ENCODE measurements at places on chromosomes 11 and 22.

DNA sequence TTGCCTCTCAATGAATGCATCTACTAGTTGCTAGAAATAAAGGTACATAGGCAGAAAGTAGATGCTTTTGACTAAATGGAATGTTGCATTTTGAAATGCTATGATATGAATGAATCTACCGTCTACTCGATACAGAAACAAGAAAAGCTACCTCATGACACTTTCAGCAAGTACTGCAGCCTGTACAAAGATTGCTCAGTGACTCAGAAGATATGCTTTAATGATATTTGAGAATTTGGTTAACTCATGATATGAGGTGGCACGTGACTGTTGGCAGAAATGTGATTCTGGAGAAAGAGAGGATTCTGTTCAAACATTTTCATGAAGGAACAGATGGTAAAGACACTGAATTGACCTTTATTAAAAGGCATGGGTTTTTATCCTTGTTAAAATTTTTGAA lies 76.0 kb downstream of the HSD17B12 start:
- no peak for DNase-seq

DNA sequence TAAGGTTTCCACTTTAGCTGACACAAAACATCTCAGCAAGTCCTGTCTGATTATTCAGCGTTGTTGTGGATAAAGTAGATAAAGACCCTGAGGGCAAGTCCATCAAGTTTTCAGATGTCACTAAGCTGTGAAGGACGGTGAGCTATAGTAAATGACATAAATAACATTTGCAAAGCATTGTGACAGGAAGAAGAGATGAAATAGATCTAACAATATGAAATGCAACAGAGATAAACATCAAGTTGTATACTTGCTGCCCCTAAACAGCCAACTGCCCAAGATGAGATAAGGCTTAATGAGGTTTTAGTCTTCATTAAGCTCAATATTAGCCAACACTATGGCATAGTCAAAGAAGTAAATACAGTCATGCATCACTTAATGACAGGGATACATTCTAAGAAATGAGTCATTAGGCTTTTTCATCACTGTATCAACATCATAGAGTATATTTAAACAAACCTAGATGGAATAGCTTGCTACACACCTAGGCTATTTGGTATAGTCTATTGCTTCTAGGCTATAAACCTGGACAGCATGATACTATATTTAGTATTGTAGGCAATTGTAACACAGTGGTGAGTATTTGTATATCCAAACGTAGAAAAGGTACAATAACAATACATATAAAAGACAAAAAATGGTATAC lies 625.1 kb upstream of the ANO5 start:
- no peak for DNase-seq

DNA sequence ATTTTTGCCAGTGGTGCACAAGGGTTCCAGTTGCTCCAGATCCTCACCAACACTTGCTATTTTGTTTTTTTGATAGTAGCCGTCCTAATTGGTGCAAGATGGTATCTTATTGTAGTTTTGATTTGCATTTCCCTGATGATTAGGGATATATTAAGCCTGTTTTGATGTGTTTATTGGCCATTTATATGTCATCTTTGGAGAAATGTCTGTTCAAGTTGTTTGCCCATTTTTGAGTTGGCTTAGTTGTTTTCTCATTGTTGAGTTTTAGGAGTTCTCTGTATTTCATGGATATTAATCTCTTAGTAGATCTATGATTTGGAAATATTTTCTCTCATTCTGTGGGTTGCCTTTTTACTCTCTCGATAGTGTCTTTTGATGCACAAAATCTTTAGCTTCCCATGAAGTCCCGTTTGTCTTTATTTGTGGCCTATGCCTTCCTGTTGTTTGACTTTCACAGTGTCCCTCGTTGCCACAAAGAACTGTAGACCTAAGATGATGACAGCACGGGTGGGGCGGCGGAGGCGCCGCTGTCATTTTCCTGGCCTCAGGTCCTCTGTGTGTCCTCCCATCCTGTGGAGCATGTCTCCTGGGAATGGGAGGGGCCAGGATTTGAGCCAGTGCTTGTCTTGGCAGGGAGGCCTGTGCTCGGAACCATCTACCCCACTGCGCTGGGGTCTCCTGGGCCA lies 33.5 kb downstream of the LRP5 start:
- DNase-seq, result no peak

GRCh38 chr22:37333724-37334460 lies 51.6 kb downstream of the CYTH4 start:
- DNase-seq, result no peak

DNA sequence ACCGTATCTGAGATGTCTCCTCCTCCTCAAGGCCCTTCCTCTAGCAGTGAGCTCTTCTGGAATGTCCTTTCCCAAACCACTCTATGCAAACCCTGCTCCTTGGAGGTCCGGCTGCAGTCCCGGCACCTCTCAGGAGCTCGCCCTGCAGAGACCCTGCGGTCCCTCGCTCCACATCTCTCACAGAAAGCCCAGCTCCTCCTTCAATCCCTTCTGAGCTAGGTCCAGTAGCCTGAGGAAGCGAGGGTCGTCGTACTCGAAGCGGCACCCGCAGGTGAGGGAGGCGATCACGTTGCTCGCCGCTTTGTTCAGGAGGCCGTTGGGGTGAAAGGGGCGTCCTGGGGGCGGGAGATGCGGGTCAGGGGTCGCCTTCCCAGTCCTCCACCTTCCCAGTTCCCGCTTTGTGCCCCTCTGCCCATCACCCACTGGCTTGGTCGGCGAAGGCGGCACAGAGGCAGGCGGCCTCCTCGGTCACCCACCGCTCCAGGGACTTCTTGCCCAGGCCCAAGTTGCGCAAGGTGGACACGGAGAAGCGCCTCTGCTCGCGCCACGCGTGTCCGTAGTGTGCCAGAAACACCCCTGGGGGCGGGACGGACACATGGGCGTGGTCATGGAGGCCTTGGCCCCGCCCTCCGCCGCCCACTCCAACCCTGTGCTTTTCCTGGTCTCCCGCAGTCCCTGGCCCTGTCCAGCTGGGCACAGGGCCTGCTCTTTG lies 21.5 kb upstream of the CYP2D6 start:
- no peak for DNase-seq

GRCh38 chr11:65428578-65429067 lies 6.0 kb downstream of the NEAT1 start:
- DNase-seq, result no peak

GRCh38 chr22:46390105-46390651 lies 54.7 kb downstream of the TRMU start:
- DNase-seq, result no peak

- no peak for DNase-seq
These were observed 144.9 kb downstream of the MAML2 start for GRCh38 chr11:96197801-96198701.

DNA sequence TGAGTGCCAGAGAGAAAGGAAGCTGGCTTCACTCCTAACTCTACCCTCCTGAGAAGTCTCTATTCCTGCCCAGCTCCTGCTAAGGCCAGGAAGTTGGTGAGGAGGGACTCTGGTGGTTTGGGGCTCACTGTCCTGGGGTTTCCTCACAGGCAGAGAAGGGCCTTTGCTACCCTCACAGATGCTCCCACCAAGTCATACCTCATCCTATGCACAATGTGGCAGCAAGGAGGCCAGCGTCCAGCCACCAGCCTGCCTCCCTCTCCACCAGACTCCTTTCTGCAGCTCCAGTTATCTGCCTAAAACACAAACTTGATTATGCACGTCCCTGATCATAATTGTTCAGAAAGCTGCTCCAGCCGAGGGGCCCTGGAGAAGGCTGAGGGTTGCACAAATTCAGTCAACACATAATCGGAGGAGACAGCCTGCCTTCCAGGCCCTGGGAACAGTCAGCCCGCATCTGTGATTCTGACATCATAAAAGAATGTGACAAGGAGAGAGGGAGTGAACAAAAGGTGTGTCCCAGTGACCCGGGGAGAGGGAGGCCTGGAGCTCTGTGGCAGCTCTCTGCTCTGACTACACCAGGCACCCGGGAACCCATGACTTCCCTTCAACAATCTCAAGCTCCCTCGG lies 28.8 kb downstream of the DKK3 start:
- DNase-seq, result peak; percentile 37

DNA sequence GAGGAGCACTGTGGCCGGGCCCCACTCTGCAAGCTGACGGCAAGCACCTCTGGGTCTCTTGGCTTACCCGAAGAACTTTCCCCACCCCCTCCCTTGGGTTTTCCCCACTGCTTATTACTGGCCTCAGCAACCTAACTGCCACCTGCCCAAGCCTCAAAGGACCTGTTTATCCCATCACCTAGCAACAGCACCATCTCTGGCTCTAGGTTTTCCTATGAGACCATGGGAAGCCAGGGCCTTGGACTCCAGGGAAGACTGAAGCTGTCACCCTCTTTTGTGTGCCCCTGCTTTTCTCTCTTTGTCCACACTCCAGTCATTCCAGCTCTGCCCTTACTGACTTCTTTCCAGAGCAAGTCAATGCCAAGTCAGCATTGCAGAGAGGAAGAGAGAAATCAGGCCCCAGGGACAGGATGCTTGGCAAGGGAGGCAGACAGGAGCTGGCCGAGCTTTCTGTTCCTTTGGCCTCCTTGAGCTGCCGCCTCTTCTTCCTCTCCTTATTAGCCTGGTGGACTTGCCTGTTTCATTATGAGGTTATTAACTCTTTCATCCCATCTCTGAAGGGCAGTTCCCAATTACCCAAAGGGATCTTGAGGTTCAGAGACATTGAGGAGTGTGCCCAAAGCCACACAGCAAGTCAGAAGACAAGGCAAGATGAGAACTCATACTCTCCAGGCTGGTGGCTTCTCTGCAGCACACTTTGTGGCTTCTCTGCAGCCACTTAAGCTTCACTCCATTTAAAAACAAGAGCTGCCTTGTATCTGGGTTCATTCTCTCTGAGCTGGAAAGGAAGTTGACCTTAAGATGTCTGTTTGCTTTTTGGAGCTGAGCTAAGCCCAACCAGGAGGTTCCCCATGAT lies at the start of gene SMIM35:
Gene SMIM35, minus strand, starts transcription at position 51 of the 856 bp plus-strand sequence. CDS start 206 bp downstream, outside the sequence.
- no peak for DNase-seq

GRCh38 chr11:114448749-114449482 lies 9.6 kb downstream of the REXO2 start:
- DNase-seq, result no peak

DNA sequence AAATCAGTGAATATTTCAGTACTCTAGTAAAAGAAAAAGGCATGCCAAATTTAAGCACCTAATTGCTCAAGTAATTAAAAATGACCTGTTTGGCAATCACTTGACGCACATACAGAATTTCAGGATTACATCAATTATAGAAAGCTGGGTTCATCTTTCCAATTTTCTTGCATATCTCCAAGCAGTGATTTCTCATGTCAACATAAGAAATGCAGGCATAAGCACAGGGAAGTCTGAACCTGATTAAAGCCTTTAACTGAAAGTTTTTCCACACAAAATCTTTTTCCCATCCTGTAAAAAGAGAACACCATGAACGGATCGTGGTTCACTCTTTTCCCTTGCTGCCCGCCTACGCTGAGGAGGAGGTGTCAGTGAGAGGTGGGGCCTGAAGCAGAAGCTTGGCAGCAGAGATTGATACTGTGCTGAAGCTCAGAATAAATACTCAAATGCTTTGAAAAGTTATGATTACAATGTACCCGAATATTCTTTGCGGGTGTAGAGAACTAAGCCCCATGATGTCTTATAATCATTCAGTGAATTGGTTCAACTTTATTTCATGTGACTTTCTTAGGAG lies 704.1 kb upstream of the CCDC90B start:
- DNase-seq, result no peak

DNA sequence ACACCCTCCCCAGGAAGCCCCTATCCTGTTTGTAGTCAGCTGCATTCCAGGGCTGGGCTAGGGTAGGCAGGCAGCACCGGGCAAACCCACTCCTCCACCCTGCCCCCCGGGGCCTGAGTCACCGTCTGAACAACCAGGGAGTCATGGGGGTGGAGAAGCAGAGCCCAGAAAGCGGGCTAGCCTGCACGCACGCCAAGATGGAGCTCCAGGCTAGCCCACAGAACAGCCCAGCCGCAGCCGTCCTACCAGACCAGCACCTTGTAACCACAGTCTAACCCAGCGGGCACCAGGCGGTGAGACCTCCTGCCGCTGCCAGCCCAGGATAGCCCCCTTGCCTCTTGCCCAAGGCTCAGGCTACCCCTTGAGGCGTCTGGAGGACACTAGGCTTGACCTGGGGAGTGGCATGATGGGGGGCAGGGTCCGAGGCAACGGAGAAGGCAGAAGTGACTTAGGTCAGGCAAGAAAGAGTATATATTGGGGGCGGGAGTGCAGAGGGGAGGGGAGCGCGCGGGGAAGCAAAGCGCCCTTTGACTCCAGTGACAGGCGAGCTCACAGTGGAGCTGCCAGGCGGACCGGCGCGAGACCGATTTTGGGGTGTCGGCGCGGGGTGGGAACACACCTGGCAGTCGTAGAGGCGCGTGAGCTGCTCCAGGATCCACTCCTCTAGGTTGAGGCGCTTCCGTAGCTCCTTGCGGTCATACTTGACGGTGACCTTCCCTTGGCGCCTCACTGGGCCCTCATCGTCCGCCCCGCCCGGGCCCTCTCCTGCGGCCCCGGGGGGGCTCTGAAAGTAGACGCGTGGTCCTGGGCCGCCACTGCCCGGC lies 734 bp downstream of the PPP1R14B start:
- DNase-seq, result peak; percentile 91

- no peak for DNase-seq
These were observed 77.7 kb downstream of the MORC2 start for GRCh38 chr22:30890686-30891442.

DNA sequence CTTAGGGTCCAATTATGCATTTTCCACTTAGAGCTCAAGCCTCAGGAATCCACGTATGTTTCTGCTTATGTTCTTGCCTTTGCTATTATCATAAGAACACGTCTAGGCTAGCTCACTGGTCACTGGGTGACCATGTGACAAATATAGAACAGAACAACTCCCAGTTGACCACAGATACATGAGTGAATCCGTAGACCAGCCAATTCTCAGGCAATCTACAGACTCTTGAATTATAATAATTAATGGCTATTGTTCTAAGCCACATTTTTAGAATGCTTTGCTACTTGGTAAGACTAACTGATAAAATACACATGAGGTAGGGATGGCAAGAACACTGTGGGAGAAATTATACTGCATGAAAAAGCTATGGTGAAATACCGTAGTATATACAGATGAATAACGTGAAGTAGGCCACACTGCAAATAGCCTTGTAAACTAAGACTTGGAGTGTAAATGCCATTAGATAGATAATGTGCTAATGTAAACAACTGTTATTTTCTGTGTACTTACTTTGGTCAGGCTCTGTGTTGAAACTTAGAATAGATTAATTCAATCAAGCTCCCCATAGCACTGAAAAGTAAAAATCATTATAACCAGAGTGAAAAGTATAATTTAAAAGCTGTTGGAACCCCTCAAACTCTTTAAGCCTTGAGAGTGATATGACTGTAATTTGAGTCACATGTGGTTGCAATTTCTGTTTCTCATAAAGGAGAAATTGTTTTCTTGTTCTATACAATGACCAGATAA lies 366.2 kb upstream of the CCDC179 start:
- DNase-seq, result no peak

DNA sequence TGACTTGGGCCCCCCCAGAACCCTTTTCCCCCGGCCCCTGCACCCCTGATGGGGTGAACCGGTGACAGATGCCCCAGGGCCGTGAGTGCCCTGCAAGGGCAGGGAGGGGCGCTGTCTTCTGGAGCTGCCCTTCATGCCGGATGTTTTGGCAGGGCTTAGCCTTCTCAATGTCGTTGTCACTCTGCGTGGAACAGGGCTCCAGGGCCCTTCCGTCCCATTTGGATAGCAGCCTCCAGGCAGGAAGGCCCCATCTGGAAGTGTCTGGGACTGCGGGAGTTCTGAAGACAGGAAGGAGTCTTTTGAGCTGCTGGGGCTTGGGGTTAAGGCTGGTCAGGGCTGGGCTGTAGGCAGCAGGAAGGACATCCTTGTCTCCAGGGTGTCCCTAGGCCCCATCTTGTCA lies 4.6 kb downstream of the FRMD8 start:
- peak; percentile 57 for DNase-seq

Data from SJSA1 (cell line).